ENCODE measurements at places on chromosomes 1 and 21.

DNA sequence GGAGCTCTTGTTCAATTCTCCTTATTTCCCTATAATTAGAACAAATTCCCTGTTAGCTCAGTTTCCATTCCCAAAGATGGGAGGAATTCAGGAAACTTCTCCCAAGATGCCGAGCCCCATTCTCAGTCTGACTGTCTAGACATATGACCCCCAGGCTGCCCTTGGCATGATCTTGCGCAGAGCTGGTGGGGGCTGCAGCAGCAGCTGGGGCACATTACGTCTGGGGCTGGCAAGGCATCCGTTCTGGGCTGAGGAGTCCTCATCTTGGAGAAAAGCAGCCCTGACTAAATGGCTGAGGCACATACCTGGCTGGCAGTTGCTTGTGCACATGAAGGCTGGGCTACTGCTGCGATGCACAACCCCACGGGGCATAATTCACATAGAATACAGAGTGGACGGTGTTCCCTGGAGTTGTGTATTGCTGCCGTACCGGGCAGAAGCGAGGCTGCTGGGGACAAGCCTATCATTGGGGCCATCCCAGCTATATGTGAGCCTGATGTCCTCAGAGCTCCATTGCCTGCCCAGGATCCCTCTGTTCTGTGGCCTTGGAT lies 36.4 kb upstream of the TRABD2B start:
- no peak for DNase-seq

DNA sequence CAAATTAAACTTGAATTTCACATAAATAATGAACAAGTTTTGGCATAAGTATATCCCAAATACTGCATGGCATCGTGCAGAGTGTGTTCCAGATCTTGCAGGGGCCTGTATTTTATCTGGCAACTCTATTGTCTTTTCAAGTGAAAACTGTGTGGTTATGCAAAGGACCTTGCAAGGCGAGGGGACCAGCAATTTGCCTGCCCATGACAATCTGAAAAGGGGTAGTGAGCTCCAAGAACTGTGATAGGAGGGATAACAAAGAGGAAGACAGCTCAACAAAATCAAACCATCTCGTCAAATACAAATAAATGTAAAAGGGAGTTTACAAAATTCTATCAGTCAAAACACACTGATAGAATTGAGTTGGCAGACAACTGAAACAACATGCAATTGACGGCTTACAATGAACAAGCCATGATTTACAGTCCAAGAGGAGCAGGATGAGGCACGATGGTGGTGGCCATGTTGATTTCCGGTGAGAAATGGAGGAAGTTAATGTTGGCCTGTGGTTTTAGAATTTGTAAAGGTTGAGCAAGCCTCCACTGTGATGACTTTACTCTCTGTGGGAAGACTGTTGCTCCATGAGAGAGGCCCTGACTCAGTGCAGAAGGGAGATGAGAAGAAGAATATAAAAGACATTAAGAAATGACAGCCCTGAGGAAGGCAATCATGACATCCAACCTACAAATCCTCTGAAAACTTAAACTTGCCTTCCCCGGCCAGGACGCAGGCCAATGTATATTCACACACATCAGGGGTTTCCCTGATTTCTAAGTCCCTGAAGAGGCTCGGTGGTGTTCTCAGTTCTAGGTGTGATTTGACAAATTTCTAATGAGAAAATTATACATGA lies 132.2 kb downstream of the ADSS2 start:
- DNase-seq: no peak

- DNase-seq: peak; percentile 0
These were observed 6.1 kb upstream of the CD1A start for GRCh38 chr1:158248118-158248517.

DNA sequence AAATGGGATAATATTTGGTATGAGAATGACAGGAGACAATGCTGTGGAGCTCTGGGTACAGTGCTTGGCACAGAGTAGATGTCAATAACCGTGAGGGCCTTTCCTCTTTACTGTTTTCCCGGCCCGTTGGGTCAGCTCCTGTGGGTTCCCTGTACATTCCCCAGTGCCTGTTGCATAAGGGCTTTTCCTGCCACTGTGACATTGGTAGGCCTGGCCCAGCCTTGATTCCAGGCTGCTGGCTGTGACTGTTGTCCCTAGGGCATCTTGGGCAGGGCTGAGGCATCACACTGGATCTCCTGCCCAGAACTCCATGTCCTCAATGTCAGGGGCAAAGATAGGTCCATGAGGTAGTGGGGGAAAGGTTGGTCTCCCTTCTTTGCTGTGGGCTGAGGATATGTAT lies 25.8 kb upstream of the MYCL start:
- DNase-seq: no peak

- DNase-seq: peak; percentile 63
These were observed 520 bp downstream of the PLEKHN1 start for GRCh38 chr1:966704-967300.

DNA sequence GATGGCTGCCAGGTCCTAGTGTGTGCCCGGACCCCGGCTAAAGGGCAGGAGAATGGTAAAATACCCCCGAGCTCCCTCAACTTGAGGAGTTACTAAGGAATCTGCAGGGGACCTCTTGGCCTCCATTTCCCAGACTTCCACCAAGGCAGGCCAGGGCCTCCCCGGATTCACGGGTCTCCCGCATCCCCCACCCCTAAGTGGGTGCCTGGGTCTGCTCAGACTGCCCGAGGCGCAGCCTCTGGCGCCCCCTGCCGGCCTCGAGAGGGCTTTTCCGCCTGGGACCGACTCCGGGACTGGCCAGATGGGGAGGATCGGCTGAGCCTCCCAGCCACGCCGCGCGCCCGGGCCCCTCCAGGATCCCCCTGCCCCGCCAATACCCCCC lies 1.7 kb downstream of the PLEKHG5 start:
- DNase-seq: peak; percentile 53

GRCh38 chr1:209633335-209633997 lies 18.8 kb downstream of the LAMB3 start:
- no peak for DNase-seq

DNA sequence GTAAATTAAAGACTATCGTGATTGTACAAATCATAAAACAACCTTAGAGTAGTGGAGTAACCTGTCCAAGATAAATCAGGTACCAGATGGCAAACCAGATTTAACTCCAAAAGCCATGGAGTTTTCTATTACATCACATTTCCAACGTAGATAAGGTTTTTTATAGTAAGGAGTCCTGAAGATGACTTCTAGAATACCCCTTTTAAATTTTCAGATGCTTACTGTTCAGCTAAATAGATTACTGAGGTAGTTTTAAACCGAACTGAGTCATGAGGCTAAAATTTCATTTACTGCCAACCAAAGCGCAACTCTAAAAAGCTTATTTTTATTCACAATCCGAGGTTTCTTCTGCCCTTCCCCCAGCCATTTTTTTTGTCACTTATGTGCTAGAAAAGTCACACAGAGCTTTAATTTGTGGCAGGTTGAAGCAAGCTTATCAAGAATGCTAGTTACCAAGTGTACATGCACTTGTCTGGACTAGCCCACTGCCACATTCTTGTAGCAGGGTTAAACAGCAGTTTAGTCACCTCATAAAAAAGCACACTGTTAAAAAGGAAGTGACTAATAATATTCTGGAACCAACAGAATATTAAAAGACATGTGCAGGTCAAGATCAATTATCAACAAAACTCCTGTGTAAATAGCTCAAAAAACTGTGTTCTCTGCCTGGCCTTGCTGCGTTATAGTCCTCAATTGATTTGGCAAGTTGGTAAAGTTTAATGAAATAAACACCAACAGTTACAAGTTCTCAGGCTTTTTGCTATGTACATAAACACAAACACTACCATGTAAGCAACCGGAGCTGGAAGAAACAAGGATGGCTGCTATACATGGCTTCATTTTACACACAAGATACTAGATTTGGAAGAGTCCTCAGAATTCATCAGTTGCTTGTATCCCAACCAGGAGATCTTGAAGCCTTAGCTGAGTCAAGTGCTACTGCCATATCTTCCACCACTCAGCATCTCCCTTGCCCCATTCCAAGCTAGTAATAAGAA lies 180.3 kb upstream of the DMRTA2 start:
- DNase-seq: no peak

DNA sequence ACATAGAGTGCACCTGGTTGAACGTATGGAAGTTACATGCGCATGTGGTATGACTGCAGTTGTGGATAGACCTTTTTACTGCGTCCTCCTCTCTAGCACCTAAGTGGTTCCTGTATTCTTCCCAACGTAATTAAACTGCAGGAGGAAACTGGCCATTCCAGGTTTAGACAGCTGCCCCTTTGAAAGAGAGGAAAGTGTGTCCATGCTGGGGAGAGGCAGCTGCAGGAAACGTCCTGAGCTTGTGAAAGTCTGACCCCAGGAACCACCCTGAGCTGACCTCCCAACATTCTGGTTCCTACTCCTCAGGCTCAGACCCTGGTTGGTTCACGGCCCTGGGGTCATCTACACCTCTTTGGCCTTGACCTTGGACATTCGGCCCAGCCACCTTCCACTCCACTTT lies 309.3 kb downstream of the DISC1 start:
- DNase-seq: no peak

DNA sequence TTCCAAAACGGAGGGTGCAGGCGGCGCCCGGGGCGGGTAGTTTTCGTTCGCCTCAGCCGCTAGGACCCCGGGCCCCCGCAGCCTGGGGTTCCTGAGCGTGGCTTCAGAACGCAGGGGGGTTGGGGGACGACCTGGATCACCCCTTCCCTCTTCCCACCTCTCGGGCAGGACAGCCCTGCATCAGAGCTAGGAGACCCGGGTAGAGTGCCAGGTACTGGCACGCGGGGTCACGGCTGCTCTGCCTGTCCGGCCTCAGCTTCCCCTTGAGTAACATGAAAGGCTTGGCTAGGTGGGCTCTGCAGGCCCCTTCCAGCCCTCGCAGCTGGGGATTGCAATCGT lies 484 bp downstream of the DFFB start:
- DNase-seq: no peak

DNA sequence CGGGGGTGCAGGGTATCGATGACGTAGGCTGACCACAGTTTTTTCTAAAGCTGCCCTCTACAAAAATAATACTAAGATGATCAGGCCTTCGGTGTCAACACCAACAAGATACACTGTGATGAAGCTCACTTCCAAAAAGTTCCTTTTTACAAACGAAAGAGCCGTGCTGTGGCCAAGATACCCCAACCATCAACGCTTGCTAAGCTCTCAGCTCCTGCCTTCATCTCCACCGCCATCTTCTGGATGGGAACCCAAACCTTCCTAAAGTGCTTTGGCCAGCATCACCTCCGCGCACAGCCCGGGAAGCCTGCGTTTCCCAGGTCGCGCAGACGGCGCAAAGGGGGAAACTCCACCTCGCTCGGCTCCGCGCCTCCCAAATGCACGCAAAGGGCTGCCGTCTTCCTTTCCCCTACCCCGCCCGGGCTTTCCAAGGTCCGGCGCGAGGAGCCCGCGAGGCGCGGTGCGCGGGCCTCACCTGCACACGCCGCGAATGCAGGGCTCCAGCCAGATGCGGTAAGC lies 541 bp downstream of the USP48 start:
- peak; percentile 3 for DNase-seq

DNA sequence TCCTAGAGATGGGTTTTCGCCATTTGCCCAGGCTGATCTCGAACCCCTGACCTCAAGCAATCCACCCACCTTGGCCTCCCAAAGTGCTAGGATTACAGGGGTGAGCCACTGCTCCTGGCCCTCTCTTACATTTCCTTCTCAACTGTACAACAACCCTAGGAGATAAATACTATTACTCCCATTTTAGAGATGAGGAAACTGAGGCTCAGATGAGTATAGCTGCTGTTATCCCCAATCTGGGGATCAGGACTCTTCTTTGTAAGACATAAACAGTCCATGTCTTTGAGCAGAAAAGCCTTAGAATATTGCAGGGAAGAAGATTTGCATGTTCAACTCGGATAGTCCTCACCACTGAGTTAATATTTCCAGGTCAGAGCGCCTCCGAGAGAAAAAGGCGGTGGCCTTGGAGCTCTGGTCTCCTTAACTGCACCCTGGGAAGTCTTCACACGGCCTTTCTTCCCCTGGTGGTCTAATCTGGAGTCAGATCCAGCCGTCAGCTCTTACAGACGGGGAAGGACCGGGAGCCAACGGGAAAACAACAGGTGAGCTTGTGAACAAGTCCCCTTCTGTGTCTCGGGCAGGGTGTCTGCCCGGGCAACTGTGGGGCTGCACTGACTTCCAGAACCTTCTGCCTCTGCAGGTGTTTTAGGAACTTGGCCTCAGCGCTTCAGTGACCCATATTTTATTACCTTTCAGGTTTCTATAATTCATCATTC lies 5.9 kb upstream of the OLIG1 start:
- no peak for DNase-seq

DNA sequence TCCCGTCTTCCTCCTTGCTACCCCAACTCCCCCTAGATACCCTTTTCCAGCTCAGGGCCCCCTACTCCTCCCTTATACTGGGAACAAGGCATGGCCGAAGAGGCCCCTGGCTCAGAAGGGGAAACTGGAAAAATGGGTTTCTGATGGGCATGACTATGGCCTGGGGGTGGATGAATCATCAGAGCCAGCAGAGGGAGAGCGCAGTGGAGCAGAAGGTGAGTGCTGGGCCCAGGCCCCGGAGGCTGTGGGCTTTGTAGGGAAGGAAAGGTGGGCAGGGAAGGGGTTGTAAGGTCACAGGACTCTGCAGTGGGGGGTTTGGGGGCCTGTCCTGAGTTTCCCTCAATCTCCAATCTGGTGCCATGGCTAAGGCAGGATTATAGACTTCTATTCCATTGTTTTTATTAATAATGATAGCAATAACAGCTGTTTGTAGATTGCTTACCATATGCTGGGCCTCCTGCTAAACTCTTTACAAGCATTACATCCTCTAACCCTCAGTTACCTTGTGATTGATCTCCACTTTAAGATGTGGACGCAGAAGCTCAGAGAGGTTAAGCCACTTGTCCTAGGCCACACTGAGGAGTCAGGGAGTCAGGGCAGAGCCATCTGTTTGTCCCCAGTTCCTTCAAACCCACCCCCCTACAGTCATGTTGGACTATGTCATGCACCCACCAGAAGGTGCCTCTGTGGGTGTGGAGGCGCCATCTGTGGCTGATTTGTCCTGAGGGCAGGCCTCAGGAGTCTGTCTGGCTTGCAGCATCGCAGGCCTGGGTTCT lies 36.2 kb upstream of the ZNF362 start:
- DNase-seq: no peak

- DNase-seq: no peak
These were observed 19.1 kb downstream of the SLC25A33 start for GRCh38 chr1:9558271-9558945.

DNA sequence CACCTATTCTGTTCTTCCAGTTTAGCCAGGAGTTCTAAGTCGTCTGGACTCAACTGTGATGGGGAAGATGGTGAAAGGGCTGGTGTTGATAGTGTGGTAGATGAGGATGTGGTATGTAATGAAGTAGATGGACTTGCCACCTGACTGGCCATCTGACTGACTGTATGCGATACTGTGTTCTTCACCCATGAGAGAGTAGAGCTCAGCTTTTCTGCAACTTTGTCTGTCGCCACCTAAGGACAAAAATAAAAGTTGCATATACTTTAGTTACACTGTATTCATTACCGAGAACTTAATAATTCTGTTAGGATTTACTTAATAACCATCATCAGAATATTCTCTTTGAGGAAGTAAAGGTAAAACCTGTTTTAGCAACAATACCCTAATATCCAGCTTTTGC lies 48.5 kb downstream of the EVI5 start:
- no peak for DNase-seq

- no peak for DNase-seq
These were observed 597.3 kb upstream of the ADGRL4 start for GRCh38 chr1:79603843-79604242.

- DNase-seq: no peak
These were observed 207.9 kb upstream of the CACYBP start for GRCh38 chr1:174791863-174792262.

Data from stimulated activated CD8-positive, alpha-beta memory T cell treated with anti-CD3 and anti-CD28 coated beads, Interleukin-15, amount 100 ng/mL, for 1 hour (primary cell).